ENCODE measurements at places on chromosomes 5 and 9.
A peak's percentile ranks its signal among the peaks of the same experiment; 100 is the strongest.

DNA sequence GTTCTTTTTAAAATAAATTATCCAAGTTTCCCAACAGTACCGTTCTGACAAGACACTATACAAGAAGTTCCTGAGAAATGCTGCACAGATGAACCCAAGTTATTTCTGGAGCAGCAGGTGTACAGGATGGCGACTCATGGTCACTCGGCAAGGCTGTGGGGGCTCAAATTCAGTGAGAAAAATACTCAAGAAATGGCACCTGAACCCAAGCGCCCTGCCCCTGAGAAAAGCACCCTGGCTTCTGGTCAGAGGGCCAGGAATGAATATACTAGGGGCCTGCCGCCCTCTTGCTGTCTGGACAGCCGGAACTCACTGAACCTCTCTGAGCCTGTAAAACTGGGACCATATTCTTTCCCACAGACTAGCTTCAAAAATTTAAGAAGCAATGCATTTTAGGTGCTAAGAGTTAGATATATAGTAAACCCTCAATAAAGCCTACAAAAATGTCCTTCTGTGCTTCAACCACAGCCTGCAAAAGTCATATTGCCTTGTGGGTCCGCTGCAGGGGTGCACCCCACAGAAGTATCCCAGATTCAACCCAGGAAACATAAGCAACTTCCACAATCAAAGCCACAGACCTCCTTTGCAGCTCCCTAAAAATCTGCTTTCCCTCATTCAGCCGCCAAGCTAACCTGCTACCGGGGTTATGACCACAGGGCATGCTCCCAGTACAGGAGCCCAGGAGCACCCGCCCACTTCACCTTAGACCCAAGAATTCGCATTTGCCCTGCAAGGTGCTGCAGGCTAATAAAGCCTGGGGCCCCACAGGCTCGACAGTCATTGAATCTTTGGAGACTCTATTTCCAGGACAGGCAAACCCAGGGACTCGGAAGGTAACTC is 1.4 kb downstream of the RAPGEF1 start:
- no peak for DNase-seq

DNA sequence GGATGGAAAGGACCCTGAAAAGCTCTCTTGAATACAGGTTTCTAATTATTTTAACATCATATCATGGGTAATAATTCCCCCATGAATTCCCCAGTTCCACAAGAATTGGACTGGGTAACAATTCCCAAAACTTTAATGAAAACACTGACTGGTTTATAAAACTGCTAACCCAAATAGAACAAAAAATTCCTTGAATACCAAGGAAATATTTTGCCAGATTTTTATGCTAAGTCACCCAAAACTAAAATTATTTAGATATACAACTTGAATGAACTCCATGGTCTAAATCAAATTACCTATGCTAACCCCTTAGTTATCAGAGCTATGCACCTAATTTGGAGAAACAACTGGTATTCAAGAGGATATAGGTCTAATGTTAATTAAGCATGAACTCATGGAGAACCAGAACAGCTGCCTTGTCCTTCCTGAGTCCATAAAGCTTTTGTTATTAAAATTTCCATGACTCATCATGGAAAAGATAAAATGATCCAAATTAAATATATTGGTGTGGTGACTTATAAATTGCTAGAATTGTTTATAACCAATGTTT is 164.9 kb upstream of the TUT7 start:
- no peak for DNase-seq

DNA sequence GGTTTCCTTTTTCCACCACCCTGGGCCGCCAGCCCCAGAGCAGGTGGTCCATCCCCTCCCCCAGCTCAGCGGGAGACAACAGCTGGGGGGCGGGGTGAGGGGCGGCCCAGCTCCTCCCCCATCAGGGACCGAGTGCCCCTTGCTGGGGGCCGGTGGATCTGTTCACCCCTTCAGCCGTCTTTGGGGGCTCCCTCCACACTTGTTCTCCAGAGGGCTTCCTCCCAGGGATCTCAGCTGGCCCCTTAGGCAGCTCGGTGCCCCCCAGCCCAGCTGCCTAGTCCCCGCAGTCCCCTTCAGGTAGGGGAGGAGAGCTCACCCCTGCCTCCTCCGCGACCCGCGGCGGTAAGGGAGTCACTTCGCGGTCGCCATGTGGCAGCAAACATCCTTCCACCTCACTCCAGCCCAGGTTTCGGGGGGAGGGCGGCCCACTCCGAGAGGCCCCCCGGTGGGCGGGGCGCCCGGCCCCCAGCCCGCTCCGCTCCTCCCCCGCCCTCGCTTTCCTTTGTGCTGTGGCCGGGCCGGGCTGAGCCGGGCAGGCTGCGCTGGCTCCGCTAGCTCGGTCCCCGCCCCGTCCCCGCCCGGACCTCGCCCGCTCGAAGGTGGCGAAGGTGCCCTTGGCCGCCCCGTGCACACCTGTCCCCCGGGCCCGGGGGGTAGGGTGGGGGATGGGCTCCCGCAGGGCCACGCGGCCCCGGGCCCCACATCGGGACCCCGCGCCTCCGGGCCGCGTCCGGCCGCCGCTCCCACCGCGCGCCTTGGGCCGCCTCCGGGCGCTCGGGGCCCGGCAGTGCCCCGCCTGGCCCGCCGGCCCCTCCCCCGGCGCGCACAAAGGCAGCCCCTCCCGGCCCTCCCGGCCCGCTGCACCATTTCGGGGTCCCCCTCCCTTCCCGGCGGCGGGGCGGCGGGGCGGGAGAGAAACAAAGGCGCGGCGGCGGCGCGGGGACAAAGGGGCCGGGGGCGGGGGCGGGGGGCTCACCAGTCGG is 683 bp downstream of the DBN1 start:
- DNase-seq: no peak

GRCh38 chr9:88435336-88435735 is 47.1 kb downstream of the SPIN1 start:
- no peak for DNase-seq

DNA sequence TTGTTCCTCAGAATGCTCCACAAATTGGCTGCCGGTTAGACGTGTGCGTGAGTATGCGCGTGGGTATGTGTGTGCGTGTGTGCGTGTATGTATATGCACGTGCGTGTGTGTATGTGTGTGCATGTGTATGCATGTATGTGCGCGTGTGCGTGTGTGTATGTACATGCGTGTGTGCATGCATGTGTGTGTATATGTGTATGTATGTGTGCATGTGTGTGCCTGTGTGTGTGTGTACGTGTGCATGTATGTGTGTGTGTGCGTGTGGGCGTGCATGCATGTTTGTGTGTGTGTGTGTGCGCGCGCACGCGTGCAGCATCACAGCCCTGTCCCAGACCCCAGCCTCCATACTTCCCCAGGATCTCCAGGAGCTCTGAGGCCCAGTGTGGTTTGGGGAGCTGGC is 183.1 kb upstream of the IER5L start:
- no peak for DNase-seq

GRCh38 chr9:94065535-94065961 is 18.7 kb upstream of the PTPDC1 start:
- DNase-seq: peak; percentile 96

GRCh38 chr9:94916956-94917355 is 190.5 kb downstream of the AOPEP start:
- no peak for DNase-seq

DNA sequence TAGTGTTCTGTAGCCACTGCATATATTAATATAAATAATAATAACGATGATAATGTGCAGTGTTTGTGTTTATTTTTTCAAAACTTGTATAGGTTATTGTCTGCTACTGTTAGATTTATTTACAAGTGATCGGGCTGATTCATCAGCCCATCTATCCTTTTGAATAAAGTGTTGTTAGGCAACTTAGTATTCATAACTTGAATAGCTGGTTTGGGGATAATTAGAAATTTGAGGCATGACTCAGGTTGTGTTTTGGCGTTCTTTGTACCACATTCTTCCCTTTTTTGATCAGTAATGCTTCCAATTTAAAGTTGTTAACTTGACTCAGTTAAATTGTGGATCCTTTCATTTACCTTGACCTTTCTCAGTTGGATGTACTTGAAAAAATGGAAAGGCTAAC is 69.7 kb downstream of the FOCAD start:
- DNase-seq: no peak

- DNase-seq: no peak
Observed at GRCh38 chr5:149931992-149932436, 12.6 kb downstream of the PDE6A start.

DNA sequence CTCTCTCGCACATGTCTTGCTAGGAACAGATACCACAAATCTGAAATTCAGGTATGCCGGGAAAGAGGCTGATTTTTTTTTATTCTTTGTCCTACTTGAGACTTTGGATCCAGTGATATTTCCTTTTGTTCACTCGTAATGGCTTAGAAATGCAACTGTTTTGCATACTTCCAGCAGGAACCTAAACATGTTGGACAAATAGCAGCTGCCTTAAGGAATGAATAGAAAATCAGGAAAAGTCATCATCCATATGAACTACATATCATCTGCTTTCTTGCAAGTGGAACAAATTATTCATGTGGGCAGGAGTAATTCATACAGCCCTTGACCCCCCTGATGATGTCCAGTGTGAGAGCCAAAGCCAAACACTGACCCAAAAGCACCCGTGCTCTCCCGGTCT is 17.4 kb downstream of the TTC39B start:
- no peak for DNase-seq

DNA sequence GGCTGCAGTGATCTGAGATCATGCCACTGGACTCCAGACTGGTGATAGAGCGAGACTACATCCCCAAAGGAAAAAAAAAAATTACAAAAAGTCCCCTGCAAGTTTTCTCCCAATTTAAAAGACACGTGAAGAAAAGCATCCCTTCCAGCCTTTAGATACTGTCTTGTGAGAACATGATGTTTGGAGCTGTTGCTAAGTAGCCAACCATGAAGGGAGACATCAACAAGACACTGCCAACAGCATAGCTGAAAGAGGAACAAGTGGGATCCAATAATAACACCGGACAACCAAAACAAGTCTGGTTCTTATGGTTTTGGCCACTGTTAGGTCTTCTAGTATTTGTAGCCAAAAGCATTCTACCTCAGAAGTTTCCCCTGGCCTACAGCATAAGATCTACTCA is 118.9 kb upstream of the CCDC180 start:
- DNase-seq: no peak

DNA sequence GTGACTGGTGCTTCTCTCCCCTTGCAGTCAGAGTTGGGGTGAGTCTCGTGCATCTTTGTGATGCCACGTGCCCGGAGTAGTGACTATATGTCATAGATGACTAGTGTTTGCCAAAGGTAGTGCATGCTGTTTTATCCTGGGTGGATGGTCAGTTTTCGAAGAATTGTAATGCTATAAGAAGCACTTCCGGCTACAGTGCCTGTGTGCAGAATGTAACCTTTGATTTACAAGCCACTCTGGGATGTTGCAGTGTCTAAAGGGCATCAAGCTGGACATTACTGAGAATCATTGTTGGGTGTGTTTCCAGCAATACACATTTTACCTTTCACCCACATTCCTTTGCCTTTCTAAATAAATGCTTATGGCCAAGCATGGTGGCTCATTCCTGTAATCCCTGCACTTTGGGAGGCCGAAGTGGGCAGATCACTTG is 16.7 kb downstream of the MVB12B start:
- no peak for DNase-seq

GRCh38 chr5:74311961-74312360 is 328.6 kb downstream of the ENC1 start:
- DNase-seq: no peak

- DNase-seq: no peak
Observed at GRCh38 chr9:107620801-107621200, 131.2 kb upstream of the KLF4 start.

- DNase-seq: no peak
Observed at GRCh38 chr5:81802625-81803024, 51.7 kb upstream of the SSBP2 start.

GRCh38 chr5:151223447-151224264 is at the start of gene CCDC69:
CCDC69 (minus strand) TSS chr5:151224092; CDS start chr5:151223970, 122 bp downstream.
- DNase-seq: peak; percentile 56

DNA sequence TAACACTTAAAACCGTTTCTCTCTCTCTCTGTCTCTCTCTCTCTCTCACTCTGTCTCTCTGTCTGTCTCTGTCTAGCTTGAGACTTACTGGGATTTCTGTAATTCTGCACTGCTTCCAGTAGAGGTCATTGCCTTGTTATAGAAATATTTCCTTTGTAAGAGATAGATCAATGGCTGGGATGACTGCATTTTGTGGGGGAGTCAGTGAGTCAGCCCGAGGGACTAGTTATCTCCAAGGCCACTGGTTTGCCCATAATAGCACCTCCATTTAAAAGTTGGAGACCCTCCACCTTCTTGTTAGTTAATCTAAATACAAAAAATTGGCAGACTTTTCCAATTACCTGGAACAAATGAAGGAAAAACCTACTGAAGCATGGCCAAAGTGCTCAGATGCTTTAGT is 547.2 kb downstream of the LRRC70 start:
- peak; percentile 40 for DNase-seq

GRCh38 chr5:15621094-15621493 is 121.1 kb downstream of the FBXL7 start:
- DNase-seq: no peak

GRCh38 chr5:135435467-135436330 is 11.4 kb downstream of the DCANP1 start:
- no peak for DNase-seq

GRCh38 chr9:70013598-70014196 is 30.0 kb upstream of the MAMDC2 start:
- DNase-seq: no peak

DNA sequence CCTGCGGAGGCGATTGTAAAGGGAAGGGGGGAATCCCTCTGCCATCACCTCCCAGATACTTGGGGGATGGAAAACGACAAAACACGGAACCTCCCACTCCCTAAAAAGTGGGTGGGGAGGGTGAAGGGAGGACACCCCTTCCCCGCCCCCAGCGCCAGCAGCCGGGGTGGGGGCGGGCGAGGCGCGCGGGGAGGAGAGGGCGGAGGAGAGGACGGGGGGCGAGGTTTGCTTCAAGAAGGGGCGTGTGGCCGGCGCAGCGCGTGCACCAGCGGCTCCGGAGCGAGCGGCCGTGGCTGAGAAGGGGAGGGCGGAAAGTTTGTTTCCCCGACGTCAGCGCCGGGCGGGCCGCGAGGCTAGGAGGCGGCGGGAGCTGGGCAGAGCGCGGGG is at the start of gene PRRX2:
Gene PRRX2, plus strand, starts transcription at position 259 of the 387 bp plus-strand sequence. CDS start 221 bp downstream, outside the sequence.
- no peak for DNase-seq

DNA sequence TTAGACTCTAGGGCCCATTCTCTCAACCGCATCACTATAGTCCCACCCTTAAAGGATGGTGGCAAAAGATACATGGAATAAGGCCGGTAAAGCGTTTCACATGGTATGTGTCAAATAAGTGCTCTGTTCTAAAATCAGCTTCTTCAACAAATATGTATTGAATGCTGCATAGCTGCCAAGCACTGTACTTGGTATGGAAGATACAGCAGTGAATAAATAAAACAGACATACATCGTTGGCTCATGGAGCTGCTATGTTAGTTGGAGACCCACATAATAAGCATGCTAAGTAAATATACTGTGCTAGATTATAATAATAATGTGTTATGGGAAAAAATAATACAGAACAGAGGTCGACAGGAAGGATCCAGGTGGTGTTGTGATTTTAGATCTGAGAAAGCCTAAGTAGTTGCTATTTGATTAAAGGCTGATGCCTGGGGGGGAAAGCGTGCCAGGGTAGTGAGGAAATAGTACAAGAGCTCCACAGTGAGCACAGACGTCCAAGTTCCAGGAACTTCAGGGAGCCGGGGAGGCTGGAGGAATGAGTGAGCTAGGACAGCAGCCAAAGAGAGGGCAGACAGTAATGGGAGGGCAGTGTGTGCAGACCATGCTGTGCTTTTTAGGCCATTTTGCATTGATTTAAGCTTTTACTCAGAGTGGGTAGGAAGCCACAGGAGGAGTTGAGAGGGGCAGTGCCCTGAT is 93.7 kb downstream of the JAKMIP2 start:
- DNase-seq: peak; percentile 61

GRCh38 chr5:176466245-176466871 is 18.2 kb downstream of the FAF2 start:
- DNase-seq: peak; percentile 28
